ENCODE measurements at places on chromosomes 1 and 21. TPM values are rescaled to one million over a fixed set of nuclear protein-coding genes. Genes with fewer than 3 reads are reported as not detected.
A peak's percentile ranks its signal among the peaks of the same experiment; 100 is the strongest.

The SCP2 gene
- 166 TPM for polyA plus RNA-seq

DNA sequence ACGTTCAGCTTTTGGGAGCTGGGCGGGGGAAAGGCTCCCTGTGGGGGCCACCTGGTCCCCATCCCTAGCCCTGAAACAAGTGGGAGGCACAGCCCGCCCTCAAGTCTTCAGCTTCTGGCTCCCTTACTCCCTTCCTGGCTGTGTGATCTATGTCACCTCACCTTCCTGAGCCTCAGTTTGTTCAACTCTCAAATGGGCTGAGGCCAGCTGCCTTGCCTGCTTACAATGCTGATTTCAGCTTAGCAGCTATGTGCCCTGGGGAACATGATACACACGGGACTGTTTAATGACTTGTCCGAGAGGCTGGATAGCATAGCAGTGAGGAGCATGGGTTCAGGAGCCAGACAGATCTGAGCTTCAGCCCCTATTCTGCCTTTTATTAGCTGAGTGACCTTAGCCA lies 19.3 kb downstream of the GRHL3 start:
- no peak overlapping the region for H3K4me3 ChIP-seq
- H3K27me3 ChIP-seq, result peaks cover 50% of the 10 kb centered on the region
- no peaks in the 10 kb centered on the region for H3K36me3 ChIP-seq
- no peak for DNase-seq
- no peaks in the 10 kb centered on the region for H3K4me1 ChIP-seq

The GJA9 gene
- polyA plus RNA-seq, result not detected

DNA sequence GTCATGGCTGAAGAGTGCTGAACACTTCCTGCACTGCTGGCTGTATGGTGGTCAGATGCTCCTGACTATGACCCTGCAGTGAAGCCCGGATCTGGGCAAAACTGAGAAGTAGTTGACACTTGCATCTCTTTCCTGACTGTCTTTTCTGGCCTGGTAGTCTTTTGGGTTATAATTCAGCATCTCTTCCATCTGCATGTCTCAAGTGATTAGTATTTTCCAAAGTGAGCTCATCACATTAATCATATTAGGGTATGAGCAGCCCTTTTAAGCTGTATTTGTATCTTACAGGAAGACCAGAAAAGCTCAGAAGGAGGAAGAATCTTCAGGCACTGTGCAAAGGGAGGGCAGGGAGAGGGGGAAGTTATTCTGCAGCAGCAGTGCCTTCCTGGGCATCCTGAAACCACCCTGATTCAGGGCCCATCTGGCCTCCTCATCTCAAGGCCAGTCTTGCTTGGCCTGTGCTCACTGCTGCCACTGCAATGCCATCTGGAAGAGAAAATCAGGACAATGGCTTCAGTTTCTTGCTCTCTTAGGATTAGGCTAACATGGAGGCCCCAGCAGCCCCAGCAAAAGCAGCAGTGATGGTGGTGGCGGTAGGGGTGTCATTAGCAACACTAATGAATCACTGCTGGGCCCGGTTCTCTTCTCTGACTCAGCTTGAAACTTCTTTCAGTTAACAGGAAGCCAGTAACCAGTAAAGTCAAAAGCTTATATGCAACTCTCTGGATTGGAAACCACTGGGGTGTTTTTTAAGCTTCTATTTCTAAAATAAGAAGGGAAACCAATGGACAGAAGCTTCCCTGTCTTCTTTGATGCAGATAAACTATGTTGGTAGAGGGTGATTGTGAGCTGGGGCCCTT lies 63.3 kb upstream of the WDR26 start:
- peaks cover 9% of the 10 kb centered on the region for H3K4me1 ChIP-seq
- no peak for DNase-seq
- H3K4me3 ChIP-seq, result no peak overlapping the region
- no peaks in the 10 kb centered on the region for H3K36me3 ChIP-seq

GRCh38 chr1:100704473-100704872 lies 15.1 kb upstream of the VCAM1 start:
- no peak overlapping the region for H3K4me3 ChIP-seq
- no peak for DNase-seq
- no peaks in the 10 kb centered on the region for H3K36me3 ChIP-seq
- peaks cover 22% of the 10 kb centered on the region for H3K27me3 ChIP-seq
- no peaks in the 10 kb centered on the region for H3K4me1 ChIP-seq

DNA sequence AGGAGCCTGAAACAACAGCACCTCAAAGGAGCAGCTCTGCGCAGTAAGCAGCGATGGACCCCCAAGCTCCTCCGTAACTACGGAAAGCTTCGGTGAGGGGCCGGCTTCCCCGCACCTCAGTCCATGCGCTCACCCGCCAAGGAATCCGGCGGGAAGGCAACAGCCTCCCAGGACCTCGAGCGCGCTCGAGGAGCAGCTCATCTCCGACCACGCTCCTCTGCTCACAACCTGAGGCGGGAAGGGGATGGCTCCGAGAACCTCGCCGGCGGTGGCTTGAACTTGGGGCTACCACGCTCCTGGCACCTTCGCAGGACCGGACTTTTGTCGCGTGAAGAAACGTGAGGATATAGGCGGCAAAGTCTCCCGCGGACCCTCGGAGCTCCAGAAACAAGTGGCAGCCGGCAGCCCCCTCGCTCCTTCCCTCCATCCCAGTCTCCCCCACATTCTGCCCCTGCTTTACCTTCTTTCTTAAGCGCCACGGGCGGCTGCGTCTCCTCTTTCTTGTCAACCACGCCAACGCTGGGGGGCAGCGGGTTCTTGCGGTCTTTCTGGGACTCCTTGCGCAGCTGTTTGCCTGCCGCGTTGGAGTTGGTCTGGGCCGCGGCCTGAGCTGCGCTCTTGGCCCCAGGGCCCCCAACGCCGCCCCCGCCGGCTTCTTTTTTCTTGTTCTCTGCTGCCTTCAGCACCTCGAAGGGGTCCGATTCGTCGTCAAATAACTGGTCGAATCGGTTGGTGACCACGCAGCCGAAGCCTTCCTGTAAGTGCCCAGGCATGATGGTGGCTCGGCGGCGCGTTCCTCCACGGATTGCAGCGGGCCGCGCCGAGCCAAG lies 459 bp downstream of the SERBP1 start:
- no peaks in the 10 kb centered on the region for H3K27me3 ChIP-seq
- DNase-seq, result peak; percentile 15
- H3K36me3 ChIP-seq, result peaks cover 8% of the 10 kb centered on the region

DNA sequence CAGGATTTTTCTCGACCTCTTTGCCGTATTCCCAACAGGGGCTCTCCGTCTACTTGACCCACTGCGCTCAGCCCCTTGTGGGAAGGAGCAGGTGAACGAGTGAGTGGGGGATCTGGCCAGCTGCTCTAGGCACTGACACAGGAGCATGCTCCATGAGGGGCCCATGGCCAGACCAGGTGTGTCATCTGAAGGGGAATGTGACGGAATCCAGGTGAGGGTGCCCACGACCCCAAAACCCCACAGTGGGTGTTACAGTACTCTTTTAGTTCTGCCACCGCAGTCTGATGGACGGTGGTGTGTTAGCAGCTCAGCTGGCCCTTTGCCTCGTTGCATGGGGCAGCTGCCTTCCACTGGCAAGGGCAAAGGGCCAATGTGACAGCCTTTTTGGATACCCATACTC lies 601.4 kb upstream of the NCAM2 start:
- no peak overlapping the region for H3K27ac ChIP-seq
- H3K4me1 ChIP-seq, result no peaks in the 10 kb centered on the region
- no peak overlapping the region for H3K4me3 ChIP-seq

- no peaks in the 10 kb centered on the region for H3K36me3 ChIP-seq
- no peak overlapping the region for H3K4me3 ChIP-seq
- no peak overlapping the region for H3K27ac ChIP-seq
- no peak for DNase-seq
Measured at GRCh38 chr1:91830242-91831131, 55.5 kb downstream of the TGFBR3 start.

GRCh38 chr1:183693521-183693920 lies 40.4 kb upstream of the APOBEC4 start:
- H3K36me3 ChIP-seq, result no peaks in the 10 kb centered on the region
- peaks cover 5% of the 10 kb centered on the region for H3K4me1 ChIP-seq
- no peak overlapping the region for H3K4me3 ChIP-seq
- no peaks in the 10 kb centered on the region for H3K27me3 ChIP-seq
- H3K27ac ChIP-seq, result no peak overlapping the region
- DNase-seq, result no peak

- no peaks in the 10 kb centered on the region for H3K36me3 ChIP-seq
- H3K4me1 ChIP-seq, result no peaks in the 10 kb centered on the region
- no peak overlapping the region for H3K4me3 ChIP-seq
- peaks cover 26% of the 10 kb centered on the region for H3K27me3 ChIP-seq
Measured at GRCh38 chr1:13550663-13551062, 33.0 kb upstream of the PDPN start.

DNA sequence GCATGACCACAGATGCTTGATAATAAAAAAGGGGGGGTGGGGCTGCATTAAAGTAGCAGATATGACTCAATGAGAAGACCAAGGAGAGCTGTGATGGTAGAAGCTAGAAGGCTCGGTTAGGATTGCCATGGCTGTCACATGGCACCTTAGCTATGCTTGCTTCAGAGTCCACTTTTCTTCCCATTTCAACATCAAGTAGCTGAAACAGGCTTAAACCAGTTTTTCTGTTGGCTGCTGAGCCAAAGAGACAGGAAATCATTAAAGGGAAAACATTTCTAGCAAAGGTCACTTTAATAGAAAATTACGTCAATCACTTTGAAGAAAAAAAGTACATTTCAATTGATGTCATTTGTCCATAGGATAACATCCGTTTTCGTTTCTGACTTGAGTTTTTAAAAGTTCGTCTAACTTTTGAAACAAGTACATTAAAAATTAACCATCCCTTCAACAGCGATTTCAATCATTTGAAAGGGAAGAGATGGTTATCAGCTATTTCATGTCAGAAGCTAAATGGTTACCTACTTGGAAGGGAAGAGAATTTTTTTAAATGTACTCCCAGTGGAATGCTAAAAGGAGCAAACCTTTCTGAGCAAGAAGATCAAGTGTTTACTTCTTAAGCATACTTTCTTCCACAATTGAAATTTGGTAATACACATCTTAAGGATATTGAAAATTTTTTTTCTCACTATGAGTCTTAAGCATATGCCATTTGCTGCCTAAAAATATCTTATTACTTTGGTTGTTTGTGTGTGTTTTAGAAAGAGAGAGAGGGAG lies 488.1 kb upstream of the PRMT6 start:
- no peak overlapping the region for H3K27ac ChIP-seq
- no peaks in the 10 kb centered on the region for H3K36me3 ChIP-seq
- no peak overlapping the region for H3K4me3 ChIP-seq
- DNase-seq, result no peak
- no peaks in the 10 kb centered on the region for H3K4me1 ChIP-seq

DNA sequence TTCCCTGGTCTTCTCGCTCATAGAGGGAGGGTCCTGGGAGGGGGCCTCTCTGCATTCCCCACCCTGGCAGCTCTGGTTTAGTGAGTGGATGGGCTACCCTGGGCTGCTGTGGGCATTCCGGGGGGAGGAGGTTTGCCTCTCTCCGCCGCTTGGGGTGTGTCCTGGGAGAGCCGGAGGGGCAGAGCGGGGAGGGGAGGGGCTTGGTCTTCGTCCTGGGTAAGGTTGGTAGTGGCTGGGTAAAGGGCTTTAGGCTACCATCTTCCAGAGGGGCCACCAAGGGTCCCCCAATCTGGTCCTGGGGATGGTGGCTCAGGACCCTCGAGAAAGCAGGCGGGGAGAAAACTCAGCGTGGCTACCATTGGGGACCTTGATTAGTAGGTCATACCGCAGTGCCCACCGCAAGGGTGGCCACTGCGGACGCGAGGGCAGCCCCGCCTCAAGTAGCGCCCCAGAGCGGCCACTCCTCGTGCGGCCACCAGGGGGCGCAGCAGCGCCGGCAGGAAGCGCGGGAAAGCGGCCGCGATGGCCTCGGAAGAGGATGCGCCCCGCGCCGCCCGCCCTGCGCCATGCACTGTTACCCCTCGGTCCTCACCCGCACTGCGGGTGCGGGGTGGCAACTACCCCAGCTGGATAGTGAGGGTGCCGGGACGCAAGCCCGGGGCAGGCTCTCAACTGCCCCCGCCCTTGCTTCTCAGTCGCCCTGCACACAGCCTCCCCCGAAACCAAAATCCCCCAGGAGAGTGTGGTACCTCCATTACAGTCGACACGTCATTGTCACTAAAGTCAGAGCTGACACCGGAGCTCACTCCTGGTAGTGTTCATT lies 44.1 kb upstream of the SLC25A33 start:
- H3K4me1 ChIP-seq, result peaks cover 4% of the 10 kb centered on the region
- H3K27ac ChIP-seq, result no peak overlapping the region
- H3K4me3 ChIP-seq, result no peak overlapping the region
- H3K27me3 ChIP-seq, result peaks cover 26% of the 10 kb centered on the region
- H3K36me3 ChIP-seq, result no peaks in the 10 kb centered on the region
- DNase-seq, result peak; percentile 57

DNA sequence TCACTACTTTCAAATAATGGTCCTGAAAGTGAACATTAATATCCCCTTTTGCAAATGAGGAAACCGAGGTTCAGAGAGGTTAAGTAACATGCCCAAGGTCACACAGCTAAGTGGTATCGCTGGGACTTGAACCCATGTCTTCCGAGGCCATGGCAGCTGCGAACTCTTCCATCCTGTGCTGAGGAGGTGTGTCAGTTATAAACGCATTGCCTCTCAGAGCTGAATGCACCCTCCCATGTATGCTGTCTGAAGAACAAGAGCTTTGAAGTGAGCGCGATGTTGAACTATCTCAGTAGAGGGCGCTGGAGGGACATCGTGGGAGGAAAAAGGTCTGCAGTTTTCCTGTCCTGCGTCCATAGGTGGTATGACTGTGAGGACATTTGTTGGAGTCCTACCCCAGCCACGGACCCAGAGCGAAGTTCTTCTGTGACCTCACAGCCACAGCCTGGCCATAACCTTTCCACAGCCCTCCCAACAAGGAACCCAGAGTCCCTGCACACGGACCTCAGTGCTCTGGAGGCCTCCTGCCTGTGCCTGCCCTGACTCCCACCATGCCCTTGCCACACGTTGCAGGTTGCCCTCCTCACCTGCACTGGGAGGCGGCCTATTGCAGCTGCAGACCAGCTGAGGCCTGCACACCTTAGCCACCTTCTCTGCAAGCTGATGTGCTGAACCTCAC lies 7.5 kb downstream of the MYOC start:
- peaks cover 7% of the 10 kb centered on the region for H3K4me1 ChIP-seq
- H3K4me3 ChIP-seq, result peak overlapping the region; percentile 15
- no peak overlapping the region for H3K27ac ChIP-seq
- H3K27me3 ChIP-seq, result peaks cover 11% of the 10 kb centered on the region
- no peaks in the 10 kb centered on the region for H3K36me3 ChIP-seq

DNA sequence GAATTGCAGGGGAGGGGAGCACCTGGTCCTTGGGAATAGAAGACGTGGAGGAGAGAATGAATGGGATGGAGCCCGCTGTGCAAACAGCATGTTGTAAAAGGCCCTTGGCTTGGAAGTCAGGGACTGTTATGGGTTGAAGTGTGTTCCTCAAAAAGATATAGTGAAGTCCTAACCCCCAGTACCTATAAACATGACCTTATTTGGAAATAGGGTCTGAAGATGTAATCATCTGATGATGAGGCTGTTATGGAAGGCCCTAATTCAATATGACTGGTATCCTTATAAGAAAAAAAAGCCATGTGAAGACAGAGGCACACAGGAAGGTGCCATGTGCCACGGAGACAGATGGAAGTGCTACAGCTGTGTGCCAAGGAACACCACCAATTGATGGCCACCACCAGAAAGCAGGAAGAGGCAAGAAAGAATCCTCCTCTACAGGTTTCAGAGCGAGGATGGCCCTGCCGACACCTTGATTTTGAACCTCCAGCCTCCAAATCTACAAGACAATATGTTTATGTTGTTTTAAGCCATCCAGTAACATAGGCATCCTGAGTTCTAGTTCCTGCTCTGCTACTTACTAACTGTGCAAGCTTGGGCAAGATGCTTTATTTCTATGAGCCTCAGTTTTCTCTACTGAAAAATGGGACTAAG lies 51.2 kb downstream of the LRRN2 start:
- H3K27ac ChIP-seq, result peak overlapping the region; percentile 23
- H3K36me3 ChIP-seq, result no peaks in the 10 kb centered on the region
- no peak for DNase-seq
- peaks cover 32% of the 10 kb centered on the region for H3K27me3 ChIP-seq

The SUSD4 gene
- not detected for polyA plus RNA-seq

The CRYAA gene
- not detected for polyA plus RNA-seq

The CHI3L1 gene
- not detected for polyA plus RNA-seq

Data from naive B cell (primary cell).